ENCODE measurements at places on chromosomes 2 and 18. TPM values are rescaled to one million over a fixed set of nuclear protein-coding genes. Genes with fewer than 3 reads are reported as not detected.

The MEP1B gene
- not detected for total RNA-seq

The SOWAHC gene
- total RNA-seq = 5.3 TPM

The LYPD1 gene
- 29.2 TPM for total RNA-seq

The CXCR4 gene
- 211 TPM for total RNA-seq

The B4GALT6 gene
- total RNA-seq = 10.2 TPM

The C2orf78 gene
- not detected for total RNA-seq

The SERPINB10 gene
- total RNA-seq = not detected

The POMC gene
- total RNA-seq = 0.58 TPM

The DNMT3A gene
- total RNA-seq = 19.6 TPM

The HOXD8 gene
- total RNA-seq = 14.2 TPM

The ANKRD53 gene
- 0.34 TPM for total RNA-seq

The ABCG8 gene
- total RNA-seq = not detected

The AKAIN1 gene
- total RNA-seq = not detected

The MC4R gene
- not detected for total RNA-seq

The KIAA2012 gene
- not detected for total RNA-seq

The NFATC1 gene
- total RNA-seq = 16.1 TPM

The GALNT5 gene
- total RNA-seq = 0.48 TPM

The ANTXR1 gene
- total RNA-seq = 46.6 TPM

The STON1 gene
- 7.3 TPM for total RNA-seq

The ZAP70 gene
- 2.7 TPM for total RNA-seq

The TLX2 gene
- not detected for total RNA-seq

The SETBP1 gene
- 1.5 TPM for total RNA-seq

The CBLN2 gene
- 0.47 TPM for total RNA-seq

The KCNIP3 gene
- total RNA-seq = 2.2 TPM

The FARP2 gene
- total RNA-seq = 28.5 TPM

The COL4A4 gene
- total RNA-seq = under 0.01 TPM

The ANKRD30BL gene
- total RNA-seq = not detected

The ANO7 gene
- total RNA-seq = 0.68 TPM

The CFAP221 gene
- total RNA-seq = 1.1 TPM

The C2orf15 gene
- total RNA-seq = 0.41 TPM

The RIT2 gene
- total RNA-seq = not detected

The TCF7L1 gene
- 6.8 TPM for total RNA-seq

The GREB1L gene
- 1.4 TPM for total RNA-seq

The NOP58 gene
- 65.0 TPM for total RNA-seq

The NETO1 gene
- 2.0 TPM for total RNA-seq

All from glomerular endothelial cell (primary cell).